ENCODE measurements at places on chromosomes 7 and 10. TPM values are rescaled to one million over a fixed set of nuclear protein-coding genes. Genes with fewer than 3 reads are reported as not detected.

Gene NEBL
- 313 TPM for total RNA-seq

Gene PYROXD2
- 20.0 TPM for total RNA-seq

Gene RNF32
- 1.3 TPM for total RNA-seq

Gene ZPBP
- total RNA-seq, result not detected

Gene CCDC172
- total RNA-seq, result not detected

Gene TMEM72
- total RNA-seq, result not detected

Gene PTPN20
- 14.8 TPM for total RNA-seq

Gene ANKRD1
- total RNA-seq, result not detected

Gene PRPS1L1
- not detected for total RNA-seq

Gene AGBL3
- 5.1 TPM for total RNA-seq

Gene LIPF
- total RNA-seq, result not detected

Gene CNPY1
- total RNA-seq, result not detected

Gene PRPF18
- 29.6 TPM for total RNA-seq

Gene ASZ1
- not detected for total RNA-seq

Gene CPN1
- total RNA-seq, result not detected

Gene LRRC4
- 0.33 TPM for total RNA-seq

Gene GHRHR
- total RNA-seq, result not detected

Gene AKR1C8
- 0.73 TPM for total RNA-seq

Gene ZNF365
- total RNA-seq, result 0.16 TPM

Gene ARL4A
- total RNA-seq, result 51.1 TPM

Gene SORBS1
- total RNA-seq, result 455 TPM

Gene ANKRD30A
- total RNA-seq, result 2.6 TPM

Gene PKD2L1
- not detected for total RNA-seq

Gene ZNF727
- total RNA-seq, result 2.9 TPM

Gene DRGX
- not detected for total RNA-seq

Gene PARD3
- 93.7 TPM for total RNA-seq

Gene SLC18A3
- total RNA-seq, result not detected

Gene SPAG6
- total RNA-seq, result 4.9 TPM

Gene ADIRF
- total RNA-seq, result 1,074 TPM

Gene A1CF
- not detected for total RNA-seq

Gene MKX
- 1.4 TPM for total RNA-seq

Gene RTKN2
- 0.16 TPM for total RNA-seq

Gene PTF1A
- not detected for total RNA-seq

Gene VIPR2
- total RNA-seq, result 0.48 TPM

Gene WDR86
- 57.0 TPM for total RNA-seq

Gene GIMAP1
- total RNA-seq, result 9.0 TPM

Gene GGCT
- 44.6 TPM for total RNA-seq

All from breast epithelium (tissue), 4 donors.